ENCODE measurements at places on chromosomes 7 and 10. TPM values are rescaled to one million over a fixed set of nuclear protein-coding genes. Genes with fewer than 3 reads are reported as not detected.

- no peak for DNase-seq
Measured at GRCh38 chr10:8424555-8425211, 370.2 kb downstream of the GATA3 start.

- no peak for DNase-seq
Measured at GRCh38 chr7:36777062-36777461, 52.8 kb upstream of the AOAH start.

DNA sequence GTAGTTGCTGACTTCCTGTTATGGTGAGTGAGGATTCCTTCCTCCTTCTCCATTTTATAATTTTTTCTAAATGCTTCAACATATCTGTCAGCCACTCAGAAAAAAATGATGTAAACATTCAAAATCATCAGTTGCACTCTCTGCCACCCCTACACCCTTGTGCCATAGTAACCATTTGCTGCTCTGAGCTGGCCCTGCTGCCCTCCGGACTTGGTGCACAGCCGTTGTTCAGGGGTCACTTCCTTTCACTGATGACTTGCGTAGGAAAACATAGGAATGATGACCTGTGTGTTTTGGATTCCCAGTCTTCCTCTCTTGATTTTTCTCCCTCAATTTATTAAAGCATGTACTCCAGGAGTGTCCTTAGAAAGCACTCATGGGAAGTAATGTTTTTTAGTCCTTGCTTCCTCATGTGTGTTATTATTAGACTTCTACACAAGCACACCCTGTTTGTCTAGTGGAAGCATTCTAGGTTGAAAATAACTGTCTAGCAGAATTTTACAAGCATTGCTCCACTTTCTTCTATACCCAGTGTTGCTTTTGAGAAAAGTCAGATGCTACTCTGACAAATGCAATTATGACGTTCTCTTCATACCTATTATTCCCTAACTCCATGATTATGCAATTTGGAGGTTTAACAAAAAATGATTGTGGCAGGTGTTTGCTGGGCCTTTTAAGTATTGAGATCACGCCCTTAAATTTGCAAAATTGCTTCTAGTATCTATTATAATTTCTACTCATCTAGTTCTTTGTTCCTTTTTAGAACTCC, 62.6 kb upstream of the MTPN start:
- DNase-seq = no peak

- DNase-seq = peak; percentile 37
Measured at GRCh38 chr10:22022257-22023032, 18.9 kb upstream of the DNAJC1 start.

RELN gene
- total RNA-seq = 2.5 TPM

CNNM2 gene
- total RNA-seq = 4.2 TPM
